ENCODE measurements at places on chromosomes 2 and 18. TPM values are rescaled to one million over a fixed set of nuclear protein-coding genes. Genes with fewer than 3 reads are reported as not detected.

The ANAPC1 gene
- 79.1 TPM for total RNA-seq

DNA sequence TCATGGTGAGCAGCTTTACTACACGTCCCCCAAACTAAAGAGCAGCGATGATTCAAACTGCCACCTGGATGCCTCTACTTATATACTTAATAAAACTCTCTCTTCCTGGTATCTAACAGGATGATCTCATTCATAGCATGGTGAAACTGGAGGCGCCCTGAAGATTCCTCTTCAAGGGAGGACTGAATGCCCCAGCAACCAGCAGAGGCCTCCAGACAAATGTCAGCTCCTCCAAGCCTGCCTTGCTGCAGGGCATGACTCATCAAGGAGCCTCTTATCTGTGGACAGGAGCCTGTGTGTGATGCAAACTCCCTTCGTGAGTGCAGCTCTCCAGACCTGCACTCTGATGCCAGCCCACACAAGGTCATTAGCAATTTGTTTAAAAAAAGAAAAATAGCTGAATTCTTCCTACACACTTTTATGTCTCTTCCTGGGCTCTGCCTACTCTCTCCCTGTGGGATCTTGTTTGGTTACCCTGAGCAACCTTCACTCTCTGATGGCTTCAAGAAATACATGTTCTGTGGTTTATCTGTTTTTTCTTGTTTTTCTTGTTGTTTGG is 30.2 kb downstream of the LONRF2 start:
- peak; percentile 58 for DNase-seq

GRCh38 chr2:181396256-181397123 is 60.7 kb upstream of the ITGA4 start:
- DNase-seq: no peak

GRCh38 chr18:43372773-43373172 is 95.5 kb upstream of the SYT4 start:
- DNase-seq: no peak

DNA sequence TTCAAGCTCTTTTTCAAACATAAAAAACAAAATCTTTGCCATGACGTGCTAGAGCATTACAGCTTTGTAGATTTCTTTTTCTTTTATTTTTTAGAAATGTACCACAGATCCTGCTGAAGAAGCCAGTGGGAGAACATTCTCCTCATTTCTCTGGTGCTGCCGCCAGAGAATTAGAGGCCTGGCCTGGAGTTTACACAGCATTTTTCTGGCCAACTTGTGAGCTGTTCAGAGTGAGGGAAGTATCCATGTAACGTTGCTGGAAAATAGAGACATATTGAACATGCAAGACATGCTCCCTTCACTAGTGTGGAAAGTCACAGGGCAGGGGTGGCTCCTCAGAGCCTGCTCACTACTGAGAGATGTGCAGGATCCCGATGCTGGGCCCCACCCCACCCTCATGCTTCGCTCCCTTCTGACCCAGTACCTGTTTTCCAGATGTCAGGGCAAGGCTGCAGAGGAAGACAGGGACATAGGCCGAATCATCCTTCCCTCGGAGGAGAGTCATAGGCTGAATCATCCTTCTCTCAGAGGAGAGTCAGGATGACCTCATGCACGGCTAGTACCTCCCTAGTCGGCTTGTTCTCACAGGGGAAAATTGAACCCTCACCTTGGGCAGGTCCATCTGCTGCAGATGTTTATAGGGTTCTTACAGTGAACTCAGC is 298.5 kb downstream of the INSIG2 start:
- no peak for DNase-seq

DNA sequence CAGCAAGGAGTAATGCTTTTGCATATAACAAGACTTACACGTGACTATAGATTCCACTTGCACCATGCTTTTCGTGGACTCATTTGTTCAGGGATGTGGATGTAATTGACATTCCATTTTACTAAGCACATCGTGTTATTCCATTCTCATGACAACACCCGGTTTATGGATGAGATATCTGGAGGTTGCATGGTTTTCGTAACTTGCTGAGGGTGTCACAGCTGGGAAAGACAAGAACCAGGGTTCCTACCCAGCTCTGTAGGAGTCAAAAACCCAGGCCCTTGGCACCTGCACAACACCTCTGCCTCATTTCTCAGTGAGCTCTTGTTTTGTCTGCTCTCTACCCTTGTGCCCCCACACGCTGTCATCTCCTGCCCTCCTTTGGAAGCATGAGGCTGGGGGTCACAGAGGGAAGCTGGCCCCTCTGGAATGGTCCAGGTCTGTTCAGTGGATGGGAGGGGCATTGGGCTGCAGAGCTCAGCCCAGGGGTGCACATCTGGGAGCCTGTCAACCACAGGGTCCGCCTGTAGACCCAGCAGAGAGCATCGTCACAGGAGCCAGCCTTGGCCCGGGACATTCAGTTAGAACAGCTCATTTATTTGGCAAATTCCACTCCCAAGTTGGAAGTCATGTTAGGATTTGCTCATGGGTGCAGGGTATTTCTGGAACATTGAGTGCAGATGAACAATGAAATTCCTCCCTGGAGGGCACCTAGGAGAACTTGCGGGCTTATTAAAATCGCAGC is 120.1 kb upstream of the TWIST2 start:
- DNase-seq: no peak

GRCh38 chr2:15436195-15436594 is 124.9 kb downstream of the NBAS start:
- DNase-seq: no peak
